ENCODE measurements at places on chromosomes 3 and 15. TPM values are rescaled to one million over a fixed set of nuclear protein-coding genes. Genes with fewer than 3 reads are reported as not detected.

The SLC22A13 gene
- not detected for total RNA-seq

DNA sequence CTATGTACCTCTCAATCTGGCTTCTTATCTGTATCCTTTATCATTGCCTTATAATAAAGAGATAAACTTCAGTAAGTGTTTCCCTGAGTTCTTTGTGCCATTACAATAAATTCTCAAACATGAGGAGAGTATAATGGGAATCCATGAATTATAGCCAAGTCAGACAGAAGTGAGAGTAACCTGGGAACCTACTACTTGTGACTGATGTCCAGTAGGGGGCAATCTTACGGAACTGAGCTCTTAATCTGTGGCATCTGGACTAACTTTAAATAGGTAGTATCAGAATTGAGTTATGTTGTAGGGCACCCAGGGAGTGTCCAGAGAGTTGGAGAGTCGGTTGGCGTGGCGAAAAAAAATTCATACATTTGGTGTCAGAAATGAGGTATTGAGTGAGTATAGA lies 542.6 kb downstream of the ZBBX start:
- DNase-seq = peak; percentile 18

GRCh38 chr3:18946524-18946923 lies 201.8 kb upstream of the KCNH8 start:
- DNase-seq = no peak

The CYP1A1 gene
- total RNA-seq = not detected

DNA sequence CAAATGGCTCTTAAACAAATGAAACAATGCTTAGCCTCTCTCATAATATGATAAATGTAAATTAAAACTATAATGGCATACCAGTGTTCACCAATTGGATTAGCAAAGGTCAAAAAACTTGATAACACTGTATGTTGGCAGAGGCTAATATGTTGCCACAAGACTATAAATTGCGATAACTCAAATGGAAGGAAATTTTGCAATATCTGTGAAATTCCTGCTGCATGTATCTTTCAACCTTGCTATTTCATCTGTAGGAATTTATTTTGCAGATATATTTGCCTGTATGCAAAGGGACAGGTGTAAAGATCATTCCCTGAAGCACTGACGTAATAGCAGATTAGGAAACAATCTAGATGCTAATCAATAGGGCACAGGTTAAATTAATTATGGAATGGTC lies 191.4 kb upstream of the EIF1B start:
- DNase-seq = no peak

GRCh38 chr3:8313560-8314267 lies 187.9 kb upstream of the LMCD1 start:
- DNase-seq = no peak

DNA sequence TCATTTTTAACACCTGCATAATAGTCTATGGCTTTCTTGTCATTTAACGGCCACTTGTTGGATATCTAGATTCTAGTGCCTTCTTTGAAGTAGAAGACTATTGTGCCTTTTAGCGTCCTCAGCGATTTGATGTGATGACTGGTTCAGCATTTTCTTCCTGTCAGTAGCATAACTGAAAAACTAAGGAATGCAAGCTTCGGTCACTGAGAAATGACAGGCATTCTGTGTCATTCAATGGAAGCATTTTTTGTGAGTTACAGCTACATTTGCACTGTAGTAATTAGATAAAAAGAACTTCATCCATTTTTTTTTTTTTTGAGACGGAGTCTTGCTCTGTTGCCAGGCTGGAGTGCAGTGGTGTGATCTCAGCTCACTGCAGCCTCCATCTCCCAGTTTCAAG lies 10.3 kb downstream of the NEK11 start:
- no peak for DNase-seq

GRCh38 chr15:43275740-43276562 lies 9.2 kb upstream of the TGM5 start:
- no peak for DNase-seq

GRCh38 chr3:112020674-112021085 lies 13.9 kb upstream of the TMPRSS7 start:
- peak; percentile 57 for DNase-seq

The MYO5C gene
- 18.3 TPM for total RNA-seq

The SIDT1 gene
- under 0.01 TPM for total RNA-seq

All from renal cortical epithelial cell (primary cell).